ENCODE measurements at places on chromosomes 1 and 21.

GRCh38 chr1:234564035-234565029 is 45.6 kb downstream of the IRF2BP2 start:
- DNase-seq: no peak

GRCh38 chr1:30683699-30684098 is 39.7 kb downstream of the MATN1 start:
- DNase-seq: no peak

- no peak for DNase-seq
Measured at GRCh38 chr1:59220356-59220755, 76.5 kb upstream of the FGGY start.

- DNase-seq: no peak
Measured at GRCh38 chr1:105894006-105894405, 1162.5 kb upstream of the PRMT6 start.

GRCh38 chr1:90339811-90340210 is 344.9 kb downstream of the ZNF326 start:
- DNase-seq: no peak

Data from natural killer cell treated with Interleukin-12 subunit alpha and Interleukin-12 subunit beta and Interleukin-15 and Interleukin-18, amount 100 ng/mL, for 72 hours (primary cell).